Activated naive CD8-positive, alpha-beta T cell treated with anti-CD3 and anti-CD28 coated beads, Interleukin-2, amount 10 ng/mL, durations not matched to agents 7 days and 5 days (primary cell): ENCODE measurements at places on chromosomes 13 and 19. TPM values are rescaled to one million over a fixed set of nuclear protein-coding genes. Genes with fewer than 3 reads are reported as not detected.

DNA sequence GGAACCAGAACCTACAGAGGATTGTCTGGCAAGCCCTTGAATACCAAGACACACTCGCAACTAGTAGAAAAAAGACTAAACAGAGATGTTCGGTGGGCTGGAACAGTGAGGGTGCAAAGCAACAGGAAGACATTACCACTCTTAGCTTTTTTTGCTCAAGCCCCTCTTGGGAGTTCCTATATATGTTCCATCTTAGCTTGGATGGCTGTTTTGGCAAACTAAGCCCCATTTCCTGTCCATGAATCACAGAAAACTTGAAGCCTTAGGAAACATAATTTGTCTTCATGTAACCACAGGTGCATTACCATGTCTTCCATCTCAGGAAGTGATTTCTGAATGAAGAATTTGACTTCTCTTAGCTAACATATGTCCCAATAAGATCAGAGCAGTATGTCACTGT lies 446.3 kb downstream of the OLFM4 start:
- no peak overlapping the region for H3K4me3 ChIP-seq
- DNase-seq = no peak
- H3K36me3 ChIP-seq = no peaks in the 10 kb centered on the region
- H3K27ac ChIP-seq = no peak overlapping the region
- no peaks in the 10 kb centered on the region for H3K4me1 ChIP-seq
- H3K27me3 ChIP-seq = no peaks in the 10 kb centered on the region

Gene CELF5
- 0.14 TPM for total RNA-seq

DNA sequence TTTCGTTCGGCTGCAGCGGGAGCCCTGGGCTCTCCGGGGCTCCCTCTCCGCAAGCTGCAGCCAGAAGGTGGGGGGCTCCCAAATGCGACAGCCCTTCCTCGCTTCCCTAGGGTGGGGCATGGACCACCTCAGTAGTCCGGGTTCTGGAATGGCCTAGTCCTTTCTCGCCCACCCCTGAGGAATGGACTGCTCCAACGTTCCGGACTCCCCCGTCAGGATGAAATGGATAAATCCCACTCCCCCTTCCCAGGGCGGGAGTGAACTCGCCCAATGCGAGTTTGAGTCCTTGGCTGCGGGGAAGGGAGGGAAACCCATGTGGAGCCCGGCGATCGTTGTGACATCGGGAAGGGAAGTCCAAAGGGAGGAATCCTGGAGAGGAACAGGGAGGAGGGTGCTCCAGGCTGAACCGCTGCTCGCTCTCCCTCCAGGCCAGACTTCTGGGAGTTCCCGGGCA lies 5.5 kb downstream of the HRC start:
- peaks cover 72% of the 10 kb centered on the region for H3K27me3 ChIP-seq
- no peaks in the 10 kb centered on the region for H3K36me3 ChIP-seq
- DNase-seq = no peak
- H3K27ac ChIP-seq = no peak overlapping the region
- peak overlapping the region; percentile 85 for H3K4me3 ChIP-seq
- H3K4me1 ChIP-seq = peaks cover 20% of the 10 kb centered on the region

DNA sequence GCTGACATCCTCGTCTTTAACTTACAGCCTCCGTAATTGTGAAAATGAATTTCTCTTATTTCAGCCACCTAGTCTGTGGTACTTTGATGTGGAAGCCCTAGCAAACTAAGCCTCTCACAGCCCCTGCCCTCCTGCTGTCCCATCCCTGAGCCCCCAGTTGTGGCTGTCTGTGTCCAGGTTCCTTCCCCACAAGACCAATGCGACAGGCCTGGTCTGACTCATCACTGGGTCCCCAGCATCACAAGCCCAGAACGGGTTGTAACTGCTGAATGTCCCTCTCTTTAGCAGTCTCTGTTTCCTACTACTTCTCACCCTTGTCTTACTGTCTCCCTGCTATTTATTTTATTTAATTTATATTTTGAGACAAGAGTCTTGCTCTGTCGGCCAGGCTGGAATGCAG lies 5.7 kb downstream of the POU2F2 start:
- no peaks in the 10 kb centered on the region for H3K27me3 ChIP-seq
- peaks cover 10% of the 10 kb centered on the region for H3K36me3 ChIP-seq
- H3K4me3 ChIP-seq = no peak overlapping the region
- peaks cover 52% of the 10 kb centered on the region for H3K4me1 ChIP-seq

Gene CEACAM20
- total RNA-seq = not detected
